ENCODE measurements at places on chromosomes 6 and 20.

DNA sequence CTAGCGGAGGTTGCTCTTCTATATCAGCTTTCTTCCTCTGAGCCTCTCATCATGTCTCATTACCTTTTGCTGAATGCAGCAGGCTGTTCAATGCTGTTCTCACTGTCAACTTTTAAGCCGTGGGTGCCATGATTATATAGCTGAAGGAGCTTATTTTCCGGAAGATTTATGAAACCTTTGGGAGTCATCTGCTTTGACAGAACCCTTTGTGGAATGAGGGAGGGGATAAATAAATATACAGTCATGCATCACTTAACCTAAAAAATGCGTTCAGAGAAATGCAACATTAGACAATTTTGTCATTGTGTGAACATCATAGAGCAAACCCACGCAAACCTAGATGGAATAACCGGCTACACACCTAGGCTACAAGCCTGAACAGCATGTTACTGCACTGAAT lies 102.2 kb upstream of the AKAP12 start:
- no peak for DNase-seq

DNA sequence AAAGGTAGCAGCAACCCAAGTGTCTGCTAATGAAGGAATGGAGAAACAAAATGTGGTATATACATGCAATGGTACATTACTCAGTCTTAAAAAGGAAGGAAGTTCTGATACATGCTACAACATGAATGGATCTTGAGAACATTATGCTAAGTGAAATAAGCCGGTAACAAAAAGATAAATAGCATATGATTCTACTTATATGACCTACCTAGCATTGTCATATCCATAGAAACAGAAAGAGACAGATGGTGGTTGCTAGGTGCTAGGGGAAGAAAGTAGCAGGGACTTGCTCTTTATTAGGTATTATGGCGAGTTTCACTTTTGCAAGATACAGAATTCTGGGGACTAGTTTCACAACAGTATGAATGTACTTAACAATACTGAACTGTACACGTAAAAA lies 46.6 kb downstream of the UBR2 start:
- DNase-seq: no peak

- DNase-seq: no peak
Measured at GRCh38 chr6:3428700-3429099, 28.1 kb downstream of the SLC22A23 start.

DNA sequence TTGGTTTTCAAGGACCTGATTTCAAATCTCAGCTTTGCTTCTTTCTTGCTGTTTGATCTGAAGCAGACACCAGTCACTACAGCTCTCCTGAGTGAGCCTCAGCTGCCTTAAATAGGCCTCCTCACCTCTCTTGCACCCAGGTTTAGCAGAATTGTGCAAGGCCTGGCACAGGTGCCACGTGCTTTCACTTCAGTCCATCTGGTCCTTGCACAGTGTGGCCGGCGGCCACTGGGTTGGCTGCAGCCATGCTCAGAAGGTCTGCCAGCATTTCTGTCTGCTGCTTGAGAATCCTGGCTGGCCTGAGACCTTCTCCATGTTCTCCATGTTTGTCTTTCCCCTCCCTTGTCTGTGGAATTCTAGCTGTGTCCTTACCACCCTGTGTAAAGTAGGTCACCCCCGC lies 14.5 kb upstream of the DAAM2 start:
- DNase-seq: no peak

DNA sequence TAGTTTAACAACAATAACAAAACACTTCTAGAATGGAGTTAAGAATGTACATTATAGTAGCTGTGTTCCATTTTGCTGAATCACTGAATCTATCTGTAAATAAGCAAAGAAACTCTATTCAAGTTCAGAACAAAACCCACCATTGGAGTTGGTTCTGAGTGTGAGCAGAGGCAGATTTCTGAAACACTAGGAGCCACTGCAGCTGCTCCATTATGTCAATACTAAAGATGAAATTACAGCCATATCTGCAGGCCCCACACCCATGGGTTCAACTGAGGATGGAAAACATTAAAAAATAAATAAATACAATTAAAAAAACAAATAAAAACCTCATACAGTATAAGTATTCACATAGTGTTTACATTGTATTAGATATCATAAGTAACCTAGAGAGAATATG lies 91.0 kb downstream of the REPS1 start:
- DNase-seq: no peak

DNA sequence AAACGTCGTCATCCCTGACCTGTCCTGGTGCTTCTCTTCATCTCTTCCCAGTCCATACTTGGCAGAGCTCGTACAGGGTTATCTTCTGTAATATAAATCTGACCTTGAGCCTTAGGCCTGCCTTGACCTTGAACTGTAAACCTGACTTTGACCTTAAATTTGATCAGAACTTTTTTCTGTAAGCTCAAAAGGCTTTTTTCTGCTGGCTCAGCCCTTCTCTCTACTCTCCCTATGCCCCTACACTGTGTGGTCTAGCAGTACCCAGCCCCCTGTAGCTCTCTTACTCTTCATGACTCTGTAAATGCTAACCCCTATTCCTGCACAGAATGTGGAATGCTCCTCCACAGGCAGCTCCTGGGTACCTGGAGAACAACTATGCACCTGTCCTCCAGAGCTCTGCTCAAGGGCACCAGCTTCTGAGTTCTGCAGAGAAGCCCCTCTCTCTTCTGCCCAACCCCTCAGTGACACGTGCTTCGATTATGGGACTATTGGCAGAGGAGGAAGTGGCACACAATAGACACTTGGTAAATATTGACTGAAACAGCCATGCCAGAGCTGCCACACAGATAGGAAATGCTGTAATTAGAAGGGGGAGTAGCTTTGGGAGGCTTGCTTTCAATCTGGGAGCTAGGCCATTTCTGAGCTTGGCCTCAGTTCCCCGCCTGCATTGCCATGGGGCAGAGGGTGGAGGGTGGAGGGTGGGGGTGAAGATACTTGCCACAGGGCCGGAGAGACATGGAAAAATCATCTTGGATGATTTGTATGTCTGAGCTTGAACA lies 15.4 kb downstream of the SNPH start:
- no peak for DNase-seq

- DNase-seq: no peak
Measured at GRCh38 chr6:135983718-135984343, 132.3 kb downstream of the PDE7B start.

DNA sequence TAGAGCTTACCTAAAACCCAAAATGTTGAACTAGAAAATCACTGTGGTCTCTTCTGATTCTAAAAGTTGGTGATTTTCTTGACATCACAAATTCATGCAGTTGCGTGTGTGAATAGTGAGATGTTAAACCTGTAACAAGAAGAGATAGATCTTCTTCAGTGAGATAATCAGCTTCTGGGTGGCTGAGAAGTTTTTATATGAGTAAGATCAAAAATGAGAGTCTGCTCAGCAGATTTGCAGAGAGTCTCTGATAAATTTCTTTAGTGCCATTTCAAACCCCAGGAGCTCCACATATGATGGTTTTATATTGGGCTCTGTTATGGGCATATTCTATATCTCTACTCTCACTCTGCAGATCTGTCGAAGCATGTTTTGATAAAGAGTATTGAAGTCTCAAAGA lies 185.4 kb downstream of the ZFAND3 start:
- no peak for DNase-seq

DNA sequence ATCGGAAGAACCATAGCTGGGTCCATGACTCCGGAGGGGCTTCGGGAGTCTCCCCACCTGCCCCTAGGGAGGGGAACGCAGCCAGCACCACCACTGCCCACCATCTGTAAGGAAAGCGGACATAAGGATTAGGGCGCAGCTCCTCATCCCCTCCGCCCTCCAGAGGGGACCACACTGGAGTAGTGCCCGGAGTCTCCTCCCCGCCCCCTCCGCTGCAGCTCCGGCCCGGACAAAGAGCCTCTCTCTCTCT lies 628 bp downstream of the SLC35B2 start:
- DNase-seq: no peak

- no peak for DNase-seq
Measured at GRCh38 chr6:15969236-15969778, 159.6 kb upstream of the MYLIP start.

DNA sequence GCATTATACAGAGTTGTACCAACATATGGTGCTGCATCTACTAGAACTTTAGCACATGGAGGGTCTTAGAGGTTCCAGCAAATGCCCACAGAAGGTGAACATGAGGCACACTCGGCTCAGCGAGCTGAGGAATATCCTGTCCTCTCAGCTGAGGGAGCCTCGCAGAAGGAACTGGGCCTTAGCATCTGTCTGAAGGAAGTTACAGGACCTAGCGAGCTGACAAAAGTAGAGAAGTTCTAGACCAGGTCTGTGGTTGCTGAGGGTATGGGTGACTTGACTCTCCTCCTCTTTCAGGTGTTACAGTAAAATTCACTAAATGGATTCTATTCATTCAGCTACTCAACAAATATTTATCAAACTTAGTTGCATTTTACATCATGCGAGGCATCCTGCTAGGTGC lies 157.2 kb downstream of the ZDHHC14 start:
- no peak for DNase-seq

DNA sequence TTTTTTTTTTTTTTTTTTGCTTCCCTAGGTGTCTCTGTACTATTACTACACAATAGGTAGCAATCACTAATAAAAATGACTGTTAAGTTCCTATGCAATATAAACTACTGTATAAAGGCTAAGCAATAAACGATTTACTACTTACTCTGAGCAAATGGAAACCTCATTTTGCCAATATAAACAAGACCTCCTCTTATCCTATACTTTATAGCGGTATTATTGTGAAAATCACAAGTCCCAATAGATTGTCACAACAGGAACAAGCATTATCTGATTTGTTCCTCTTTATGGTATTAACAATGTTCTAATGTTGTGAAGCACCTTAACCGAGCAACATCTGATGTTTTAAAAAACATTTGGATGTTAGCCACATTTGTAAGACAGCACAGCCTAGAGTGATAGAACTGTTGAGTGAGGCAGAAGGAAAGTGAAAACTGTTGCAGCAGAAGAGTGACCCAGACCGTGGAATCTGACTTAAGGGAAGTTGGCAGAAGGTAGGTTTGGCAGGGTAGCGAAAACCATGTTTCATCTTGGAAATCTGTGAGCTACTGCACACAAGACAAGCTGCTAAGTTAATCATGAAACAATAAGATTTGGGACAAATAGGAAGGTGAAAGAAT lies 94.2 kb downstream of the MYLK4 start:
- no peak for DNase-seq

- DNase-seq: no peak
Measured at GRCh38 chr6:91029211-91029610, 442.3 kb upstream of the MAP3K7 start.

DNA sequence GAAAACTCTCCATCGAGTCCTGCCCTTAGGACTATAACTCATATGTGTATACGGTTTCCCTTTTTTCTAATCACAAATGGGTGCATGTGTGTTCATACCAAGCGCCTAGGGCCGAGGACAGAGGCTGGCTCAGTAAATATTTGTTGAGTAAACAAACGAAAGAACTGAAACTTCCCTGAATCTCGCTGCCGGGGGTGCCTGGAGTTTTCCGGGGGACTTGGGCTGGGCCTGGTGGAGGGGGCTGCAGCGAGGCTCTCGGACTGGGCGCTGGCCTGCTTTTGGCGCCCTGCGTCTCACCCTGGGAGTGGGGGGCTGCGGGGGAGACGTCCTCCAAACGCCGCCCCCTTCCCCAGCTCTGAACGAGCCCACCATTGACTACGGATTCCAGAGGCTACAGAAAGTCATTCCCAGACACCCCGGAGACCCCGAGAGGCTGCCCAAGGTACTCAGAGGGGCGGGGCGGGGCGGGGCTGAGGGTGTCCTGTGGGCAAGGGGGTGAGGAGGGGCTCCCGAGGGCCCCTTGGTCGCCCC lies 49.0 kb downstream of the CPXM1 start:
- no peak for DNase-seq
